GM12891 (cell line): ENCODE measurements at places on chromosomes 6 and 20.

- peak; percentile 7 for DNase-seq
These were observed 50.7 kb downstream of the DSTN start for GRCh38 chr20:17620371-17621228.

- no peak for DNase-seq
These were observed 114.0 kb downstream of the MYB start for GRCh38 chr6:135295085-135295484.

DNA sequence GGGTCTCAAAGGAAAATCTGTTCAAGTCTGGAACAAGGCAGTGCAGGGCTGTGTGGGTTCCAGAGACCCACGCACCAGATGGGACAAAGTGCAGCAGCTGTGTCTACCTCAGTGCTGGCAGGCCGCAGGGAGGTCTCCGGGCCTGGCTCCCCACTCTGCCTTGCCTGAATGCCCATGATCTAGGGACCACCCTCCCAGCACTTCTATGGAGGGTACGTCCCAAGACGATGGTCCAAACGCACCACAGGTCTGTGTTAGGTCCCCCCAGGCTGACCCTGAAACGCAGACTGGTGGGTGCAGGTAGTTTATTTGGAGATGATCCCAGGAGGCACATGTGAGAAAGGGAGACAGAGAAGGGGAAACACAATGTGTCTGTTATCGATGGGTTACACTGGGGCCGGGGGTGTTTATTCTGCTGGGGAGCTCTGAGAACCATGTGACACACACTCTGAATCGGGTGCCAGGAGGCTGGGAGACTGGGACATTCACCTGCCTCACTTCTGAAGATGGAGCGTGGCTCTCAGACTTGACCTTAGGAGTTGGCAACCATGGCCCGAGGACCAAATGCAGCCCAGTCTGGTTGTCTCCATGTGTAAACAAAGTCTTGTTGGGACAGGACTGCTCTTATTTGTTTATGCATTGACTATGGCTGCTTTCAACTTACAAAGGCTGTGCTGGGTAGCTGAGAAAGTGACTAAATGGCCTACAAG lies 21.7 kb downstream of the CST9L start:
- no peak for DNase-seq

- no peak for DNase-seq
These were observed 1159.1 kb upstream of the CITED2 start for GRCh38 chr6:140533526-140533925.

GRCh38 chr20:23587631-23588030 lies 18.1 kb downstream of the CST9 start:
- no peak for DNase-seq

- DNase-seq: no peak
These were observed 393.8 kb downstream of the SMOC2 start for GRCh38 chr6:168834801-168835200.

- DNase-seq: no peak
These were observed 190.3 kb downstream of the UTRN start for GRCh38 chr6:144475411-144475810.

- DNase-seq: no peak
These were observed 500.3 kb upstream of the PTCHD4 start for GRCh38 chr6:48611332-48611731.

DNA sequence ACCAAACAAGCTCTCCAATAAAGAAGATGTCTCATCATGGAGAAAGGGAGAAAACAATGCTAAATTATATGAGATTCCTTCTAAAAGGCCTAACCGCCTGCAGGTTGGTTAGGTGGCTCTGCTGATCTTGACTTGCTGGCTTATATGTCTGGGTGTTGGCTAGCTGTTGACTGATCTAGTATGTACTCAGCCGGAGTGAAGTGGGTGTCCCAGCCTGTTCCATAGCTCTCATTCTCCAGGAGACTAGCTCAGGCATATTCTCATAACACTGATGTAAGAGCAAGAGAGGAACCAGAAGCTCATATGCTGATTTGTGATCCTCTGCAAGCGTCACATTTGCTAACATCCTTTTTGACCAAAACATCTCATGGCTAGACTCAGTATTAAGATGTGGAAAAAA lies 473.0 kb downstream of the BMP2 start:
- no peak for DNase-seq
